Left ventricle myocardium superior (tissue), 1 donor: ENCODE measurements at places on chromosomes 11 and 22.

DNA sequence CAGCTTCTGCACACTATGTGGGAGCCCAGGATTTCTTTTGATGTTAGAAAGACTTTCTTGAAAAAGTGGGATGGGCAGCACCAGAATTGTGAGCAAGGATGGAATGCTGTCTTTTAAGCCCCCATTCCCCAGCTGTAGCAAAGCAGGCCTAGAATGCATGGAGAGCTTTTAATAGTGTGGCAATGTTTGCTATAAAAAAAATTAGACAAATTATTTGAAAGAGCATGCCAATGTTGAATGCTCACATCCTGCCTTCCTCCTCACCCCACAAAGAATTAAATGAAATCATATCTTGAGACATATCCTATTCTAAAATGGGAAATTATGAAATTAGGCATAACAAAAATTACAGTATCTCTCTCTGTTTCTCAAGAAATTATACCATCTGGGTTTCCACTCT lies 154.7 kb downstream of the C11orf91 start:
- no peak for DNase-seq

GRCh38 chr22:39819429-39819828 lies 74.1 kb downstream of the ENTHD1 start:
- no peak for DNase-seq

GRCh38 chr22:47547239-47547661 lies 784.8 kb downstream of the TBC1D22A start:
- no peak for DNase-seq

GRCh38 chr11:66291706-66292542 lies at the start of gene TMEM151A:
Gene TMEM151A, plus strand, starts transcription at chr11:66291894. Its CDS starts 120 bp downstream, at chr11:66292014.
- DNase-seq = no peak

- DNase-seq = no peak
Observed at GRCh38 chr11:112858289-112859023, 102.8 kb upstream of the NCAM1 start.

DNA sequence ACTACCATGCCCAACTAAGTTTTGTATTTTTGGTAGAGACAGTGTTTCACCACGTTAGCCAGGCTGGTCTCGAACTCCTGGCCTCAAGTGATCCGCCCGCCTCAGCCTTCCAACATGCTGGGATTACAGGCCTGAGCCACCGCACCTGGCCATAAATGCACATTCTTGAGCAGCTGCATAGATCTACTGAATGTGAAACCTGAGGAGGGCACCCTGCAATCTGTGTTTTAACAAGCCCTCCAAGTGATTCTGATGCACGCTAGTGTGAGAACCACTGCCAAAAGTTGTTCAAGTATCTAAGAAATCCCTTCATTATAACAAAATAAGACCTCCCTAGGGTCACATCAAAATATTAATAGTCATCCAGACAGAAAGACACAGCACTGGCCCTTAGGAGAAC lies 89.3 kb downstream of the RDX start:
- DNase-seq = no peak

DNA sequence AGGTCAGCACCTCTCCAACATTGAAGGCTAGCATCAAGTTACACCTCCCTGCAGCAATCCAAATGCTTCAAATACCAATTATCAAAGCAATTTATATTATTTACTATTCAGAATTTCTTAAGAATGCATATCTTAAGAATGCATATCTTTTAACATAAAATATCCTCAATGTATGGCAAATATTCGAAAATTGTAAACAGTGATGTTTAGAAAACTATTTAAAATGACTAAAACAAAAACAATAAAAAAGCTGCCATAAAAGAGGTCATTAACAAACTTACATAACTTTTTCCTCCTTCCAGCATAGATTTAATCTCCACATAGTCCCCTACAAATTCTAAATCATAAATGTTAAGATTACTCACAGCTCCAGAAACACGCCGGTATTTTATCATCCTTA lies 85.1 kb upstream of the SOX6 start:
- DNase-seq = no peak

GRCh38 chr11:30481330-30481729 lies 104.8 kb downstream of the MPPED2 start:
- DNase-seq = no peak

- peak; percentile 89 for DNase-seq
Observed at GRCh38 chr22:45460288-45461109, 42.2 kb upstream of the FBLN1 start.

DNA sequence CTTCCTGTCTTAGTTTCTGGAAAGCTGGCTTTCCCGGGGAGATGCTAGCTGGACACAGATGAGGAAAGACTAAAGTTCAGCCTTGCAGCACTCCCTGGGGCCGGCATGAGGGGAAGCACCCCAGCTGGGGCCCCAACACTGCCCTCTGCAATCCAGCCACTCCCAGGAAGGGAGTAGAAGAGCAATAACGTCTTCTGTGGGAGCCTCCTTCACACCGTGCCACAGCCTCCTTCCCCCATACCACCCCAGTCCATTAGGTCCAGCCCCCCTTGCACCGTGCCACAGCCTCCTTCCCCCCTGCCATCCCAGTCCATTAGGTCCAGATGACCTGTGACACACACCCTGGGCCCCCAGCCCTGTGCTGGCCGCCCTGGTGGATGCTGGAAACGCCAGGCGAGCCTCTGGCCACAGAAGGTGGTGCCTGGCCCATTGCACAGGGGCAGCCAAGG lies 44.1 kb upstream of the PRDM11 start:
- no peak for DNase-seq

- DNase-seq = no peak
Observed at GRCh38 chr22:45867906-45868555, 108.9 kb downstream of the WNT7B start.

DNA sequence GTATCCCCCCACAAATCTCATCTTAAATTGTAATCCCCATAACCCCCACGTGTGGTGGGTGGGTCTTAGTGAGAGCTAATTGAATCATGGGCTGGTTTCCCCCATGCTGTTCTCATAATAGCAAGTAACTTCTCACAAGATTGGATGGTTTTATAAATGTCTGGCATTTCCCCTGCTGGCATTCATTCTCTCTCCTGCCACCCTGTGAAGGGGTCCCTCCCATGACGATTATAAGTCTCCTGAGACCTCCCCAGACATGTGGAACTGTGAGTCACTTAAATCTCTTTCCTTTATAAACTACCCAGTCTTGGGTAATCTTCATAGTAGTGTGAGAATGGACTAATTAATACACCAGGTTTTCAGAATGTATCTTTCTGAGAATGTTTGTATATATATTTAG lies 1159.4 kb downstream of the FAM181B start:
- DNase-seq = no peak

DNA sequence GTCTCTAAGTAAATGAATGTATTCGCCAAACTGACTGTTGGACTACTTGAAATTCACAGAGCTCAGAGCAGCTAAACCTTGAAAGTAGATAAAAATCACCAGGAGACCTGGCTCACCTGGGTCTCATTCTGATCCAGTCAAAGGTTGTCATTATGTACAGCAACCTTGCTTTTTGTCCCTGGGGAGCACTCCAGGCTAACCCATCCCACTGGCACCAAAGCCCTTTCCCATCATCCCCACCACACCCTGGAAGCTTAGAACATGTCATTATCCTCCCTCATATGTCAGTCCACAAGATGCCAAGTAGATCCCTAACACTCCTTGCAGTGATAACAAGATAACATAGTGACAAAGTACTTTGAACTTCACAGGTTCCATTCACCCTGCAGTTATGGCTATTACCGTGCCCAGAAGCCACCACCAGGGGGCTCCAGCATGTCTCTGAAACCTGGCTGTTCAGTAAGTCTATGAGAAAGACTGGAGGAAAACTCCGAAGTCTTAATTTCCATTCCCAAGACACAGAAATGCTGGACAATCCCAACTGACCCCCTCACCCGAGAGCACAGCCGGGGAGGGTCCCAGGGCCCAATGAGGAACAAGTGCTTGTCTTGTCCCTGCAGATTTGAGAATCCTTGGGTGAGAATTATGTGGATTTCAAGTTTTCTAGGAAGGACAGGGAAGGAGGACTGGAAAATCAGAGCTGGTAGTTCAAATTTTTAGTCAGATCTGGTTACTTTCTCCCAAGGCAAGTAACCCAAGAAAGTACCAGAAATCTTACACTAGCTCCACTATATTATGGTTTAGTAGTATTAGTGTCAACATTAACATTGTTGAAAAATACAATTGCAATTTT lies 43.0 kb upstream of the USP47 start:
- DNase-seq = peak; percentile 92

DNA sequence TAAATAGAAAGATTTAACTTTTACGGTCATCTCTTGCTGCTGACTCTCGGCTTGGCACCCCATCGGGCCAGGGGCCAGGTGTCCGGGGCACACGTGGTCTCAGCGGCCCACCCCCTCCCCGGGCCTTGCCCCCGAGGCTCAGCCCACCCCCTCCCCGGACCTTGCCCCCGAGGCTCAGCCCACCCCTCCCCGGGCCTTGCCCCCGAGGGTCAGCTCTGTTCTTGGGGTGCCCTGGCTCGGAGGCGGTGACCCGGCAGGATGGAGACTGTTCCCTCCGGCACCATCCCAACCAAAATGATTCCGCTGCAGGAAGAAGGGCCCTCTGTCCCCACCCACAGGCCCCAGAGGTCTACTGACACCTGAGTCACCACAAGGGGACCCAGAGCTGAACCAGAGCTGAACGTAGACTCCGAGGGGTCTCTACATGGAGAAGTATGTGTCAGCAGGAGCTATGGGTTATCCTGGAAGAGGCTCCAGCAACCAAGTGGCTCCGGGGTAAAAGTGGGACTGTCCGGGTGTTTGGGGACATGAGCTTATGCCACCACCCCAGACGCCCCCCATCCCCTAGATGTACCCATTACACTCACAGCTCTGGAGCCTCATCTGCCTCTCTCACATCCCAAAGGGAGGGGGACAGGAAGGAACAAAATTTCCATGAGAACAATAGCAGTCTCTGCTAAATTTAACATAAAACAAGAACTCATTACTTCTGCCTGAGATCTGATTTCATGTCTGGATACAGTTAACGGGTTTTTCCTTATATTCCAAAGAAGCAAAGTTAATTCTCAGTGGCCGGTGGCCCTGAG lies 38.4 kb downstream of the MACROD1 start:
- no peak for DNase-seq

- no peak for DNase-seq
Observed at GRCh38 chr11:112162761-112163546, 940 bp downstream of the IL18 start.

- no peak for DNase-seq
Observed at GRCh38 chr11:20030472-20030871, 129.8 kb downstream of the DBX1 start.

DNA sequence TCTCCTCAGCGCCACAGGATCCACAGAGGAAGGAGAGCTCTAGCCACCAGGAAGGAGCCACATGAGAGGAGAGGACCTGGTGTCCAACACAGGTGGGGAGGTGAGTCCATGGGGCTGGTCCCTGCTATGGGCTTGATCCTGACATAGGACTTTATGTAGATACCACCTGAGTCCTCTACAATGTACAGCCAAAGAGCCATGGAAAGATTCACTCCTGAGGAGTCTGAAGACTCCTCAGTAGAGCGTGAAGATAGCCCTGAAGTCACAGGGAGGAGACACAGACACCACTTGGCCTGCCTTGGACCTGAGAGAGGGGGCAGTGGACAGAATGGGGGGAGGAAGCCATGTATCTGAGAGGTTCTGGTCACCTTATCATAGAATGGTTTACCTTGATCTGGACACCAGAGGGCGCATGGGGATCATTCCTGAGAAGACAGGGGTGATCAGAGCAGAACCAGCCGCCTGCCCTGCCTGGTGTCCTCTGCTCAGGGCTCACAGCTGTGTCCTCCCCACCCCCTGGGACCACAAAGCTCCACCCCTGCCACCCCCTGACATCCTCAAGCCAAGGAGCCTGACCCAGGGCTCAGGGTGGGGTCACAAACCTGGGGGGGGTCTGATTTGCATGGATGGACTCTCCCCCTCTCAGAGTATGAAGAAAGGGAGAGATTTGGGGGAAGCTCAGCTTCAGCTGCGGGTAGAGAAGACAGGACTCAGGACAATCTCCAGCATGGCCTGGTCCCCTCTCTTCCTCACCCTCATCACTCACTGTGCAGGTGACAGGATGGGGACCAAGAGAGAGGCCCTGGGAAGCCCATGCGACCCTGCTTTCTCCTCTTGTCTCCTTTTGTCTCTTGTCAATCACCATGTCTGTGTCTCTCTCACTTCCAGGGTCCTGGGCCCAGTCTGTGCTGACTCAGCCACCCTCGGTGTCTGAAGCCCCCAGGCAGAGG lies 77.0 kb downstream of the ZNF280B start:
- peak; percentile 53 for DNase-seq

DNA sequence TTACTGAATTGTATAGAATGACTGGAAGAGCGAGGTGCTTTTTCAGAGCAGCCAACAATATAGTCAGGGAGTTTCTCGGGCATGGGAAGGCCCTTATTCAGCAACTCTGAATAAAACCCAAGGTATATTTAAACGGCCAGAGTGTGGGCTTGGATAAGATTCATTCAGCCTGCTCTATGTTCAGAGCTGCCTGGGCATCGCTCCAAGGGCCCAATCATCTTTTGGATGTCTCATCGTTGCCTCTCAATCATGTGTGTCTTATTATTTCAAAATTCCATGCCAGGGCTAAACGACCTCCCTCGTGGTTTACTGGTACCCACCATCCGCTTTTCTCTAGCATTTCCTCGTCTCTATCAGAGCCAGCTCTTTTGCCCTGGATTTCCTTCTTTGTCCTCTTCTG lies 19.5 kb upstream of the NTM start:
- DNase-seq = no peak

- DNase-seq = peak; percentile 77
Observed at GRCh38 chr22:38923463-38924346, 33.7 kb upstream of the APOBEC3A start.

DNA sequence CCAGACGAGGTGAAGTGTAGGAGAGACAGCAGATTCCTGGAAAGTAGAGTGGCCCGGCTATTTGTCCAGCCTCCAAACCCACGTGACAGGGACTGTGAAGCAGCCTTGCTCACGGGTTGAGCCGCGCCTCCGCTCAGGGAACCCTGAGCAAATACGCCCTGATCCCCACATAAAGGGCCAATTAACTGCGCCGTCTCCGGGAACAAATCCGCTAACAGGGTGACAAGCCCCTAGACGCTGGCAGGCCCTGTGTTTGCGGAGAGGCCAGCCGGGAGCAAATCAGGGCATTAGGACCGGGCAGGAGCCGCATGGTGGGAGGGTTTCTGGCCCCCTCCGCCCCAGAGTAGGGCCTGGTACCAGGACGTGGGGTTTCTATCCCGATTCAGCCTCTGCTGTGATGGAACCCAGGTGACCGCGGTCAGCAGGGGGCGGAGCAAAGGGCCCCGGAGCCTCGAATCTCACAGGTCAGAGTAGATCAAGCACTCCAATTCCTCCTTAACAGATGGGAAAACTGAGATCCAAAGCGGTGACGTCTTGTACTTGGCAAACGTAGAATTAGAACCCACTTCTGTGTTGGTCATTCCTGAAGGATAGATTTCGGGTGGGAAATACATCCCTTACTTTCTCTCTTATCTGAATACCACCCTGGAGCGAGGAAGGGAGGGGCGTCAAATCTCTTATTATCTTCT lies 2.0 kb upstream of the ROBO3 start:
- DNase-seq = peak; percentile 54

- no peak for DNase-seq
Observed at GRCh38 chr11:100584201-100584985, 102.7 kb upstream of the ARHGAP42 start.

GRCh38 chr11:63769714-63770455 lies 1.3 kb upstream of the ZFTA start:
- DNase-seq = peak; percentile 32

- DNase-seq = peak; percentile 47
Observed at GRCh38 chr11:65182258-65183170, 786 bp downstream of the CAPN1 start.

- DNase-seq = no peak
Observed at GRCh38 chr11:38718049-38718448, 2120.0 kb upstream of the RAG2 start.
